ENCODE measurements at places on chromosomes 7 and 10.

- no peak for DNase-seq
Measured at GRCh38 chr10:44959247-44960087, at the start of gene RASSF4. Gene RASSF4, plus strand, starts transcription at chr10:44959802. Its CDS starts 10,401 bp downstream, at chr10:44970203.

GRCh38 chr10:13842117-13842516 is 255.4 kb downstream of the PRPF18 start:
- no peak for DNase-seq

- DNase-seq: peak; percentile 9
Measured at GRCh38 chr10:63520500-63521415, at the start of gene REEP3. Gene REEP3, plus strand, starts transcription at chr10:63521401. Its CDS starts 145 bp downstream, at chr10:63521546.

DNA sequence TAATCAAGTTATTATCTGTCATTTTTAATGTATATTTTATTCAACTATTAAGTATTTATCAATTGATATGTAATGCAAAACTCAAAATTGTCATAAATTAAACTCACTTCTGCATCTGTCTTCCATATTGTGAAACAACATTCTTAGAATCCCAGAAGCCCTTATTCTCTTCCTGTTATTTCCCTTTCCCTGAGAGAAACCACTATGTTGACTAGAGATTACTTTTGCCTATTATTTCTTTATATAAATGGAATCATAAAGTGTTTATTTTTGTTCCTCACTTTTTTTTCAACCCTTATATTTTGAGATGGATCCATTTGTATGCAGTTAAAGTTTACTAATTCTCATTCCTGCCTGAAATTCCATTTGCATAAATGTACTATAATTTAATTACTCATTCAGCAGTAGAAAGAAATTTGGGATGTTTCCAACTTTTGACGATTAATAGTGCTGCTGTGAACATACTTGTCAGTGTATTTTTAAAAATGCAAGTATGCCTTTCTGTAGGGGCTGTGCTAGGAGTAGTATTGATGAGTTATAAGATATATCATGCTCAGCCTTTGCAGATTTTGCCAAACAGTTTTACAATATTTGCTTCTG is 211.2 kb downstream of the SEMA3D start:
- no peak for DNase-seq

DNA sequence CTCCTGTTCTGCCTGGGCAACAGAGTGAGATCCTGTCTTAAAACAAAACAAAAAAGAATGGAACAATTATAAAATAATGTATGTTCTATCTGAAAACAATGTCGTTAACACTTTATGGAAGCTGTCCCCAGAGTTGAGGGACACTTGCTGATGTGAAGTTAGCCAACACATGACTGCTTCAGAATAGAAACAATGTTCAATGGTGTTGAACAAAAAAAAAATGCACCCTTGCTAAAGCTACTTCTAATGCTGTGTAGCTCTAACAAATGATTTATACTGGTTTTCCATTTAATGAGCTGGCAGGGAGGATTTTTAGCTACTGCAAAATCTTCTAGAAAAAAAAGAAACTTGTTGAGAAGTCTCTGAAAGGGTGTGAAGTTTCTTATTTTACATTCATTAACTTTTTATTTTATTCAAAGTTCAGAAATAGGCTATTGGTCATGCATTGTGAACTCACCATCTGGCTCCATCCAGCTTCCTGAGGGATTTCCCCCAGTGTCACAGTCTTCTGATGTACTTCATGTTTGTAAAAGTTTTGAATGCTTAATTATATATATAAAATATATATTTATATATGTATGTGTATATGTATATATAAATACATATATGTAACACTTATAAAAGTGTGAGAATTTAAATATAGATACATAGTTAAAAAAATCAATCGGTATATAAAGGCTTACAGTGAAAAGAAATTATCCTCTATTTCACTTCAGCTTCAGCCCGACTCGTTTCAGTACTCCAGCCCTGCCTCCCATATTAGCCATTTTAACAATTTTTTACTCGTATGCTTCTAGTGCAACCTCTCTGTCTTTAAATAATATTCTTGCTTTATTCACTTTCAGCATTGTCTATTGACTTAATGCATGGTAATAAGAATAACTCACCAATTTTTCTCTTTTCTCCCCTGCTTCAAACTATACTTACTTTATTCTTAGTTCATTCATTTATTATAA is 35.0 kb downstream of the HDAC9 start:
- no peak for DNase-seq

GRCh38 chr7:71221549-71221948 is 89.6 kb downstream of the GALNT17 start:
- no peak for DNase-seq
